ENCODE measurements at places on chromosomes 11 and 22. TPM values are rescaled to one million over a fixed set of nuclear protein-coding genes. Genes with fewer than 3 reads are reported as not detected.
A peak's percentile ranks its signal among the peaks of the same experiment; 100 is the strongest.

- DNase-seq, result peak; percentile 11
These were observed 15.3 kb downstream of the BLID start for GRCh38 chr11:122100756-122101080.

The DMC1 gene
- total RNA-seq, result 3.5 TPM

DNA sequence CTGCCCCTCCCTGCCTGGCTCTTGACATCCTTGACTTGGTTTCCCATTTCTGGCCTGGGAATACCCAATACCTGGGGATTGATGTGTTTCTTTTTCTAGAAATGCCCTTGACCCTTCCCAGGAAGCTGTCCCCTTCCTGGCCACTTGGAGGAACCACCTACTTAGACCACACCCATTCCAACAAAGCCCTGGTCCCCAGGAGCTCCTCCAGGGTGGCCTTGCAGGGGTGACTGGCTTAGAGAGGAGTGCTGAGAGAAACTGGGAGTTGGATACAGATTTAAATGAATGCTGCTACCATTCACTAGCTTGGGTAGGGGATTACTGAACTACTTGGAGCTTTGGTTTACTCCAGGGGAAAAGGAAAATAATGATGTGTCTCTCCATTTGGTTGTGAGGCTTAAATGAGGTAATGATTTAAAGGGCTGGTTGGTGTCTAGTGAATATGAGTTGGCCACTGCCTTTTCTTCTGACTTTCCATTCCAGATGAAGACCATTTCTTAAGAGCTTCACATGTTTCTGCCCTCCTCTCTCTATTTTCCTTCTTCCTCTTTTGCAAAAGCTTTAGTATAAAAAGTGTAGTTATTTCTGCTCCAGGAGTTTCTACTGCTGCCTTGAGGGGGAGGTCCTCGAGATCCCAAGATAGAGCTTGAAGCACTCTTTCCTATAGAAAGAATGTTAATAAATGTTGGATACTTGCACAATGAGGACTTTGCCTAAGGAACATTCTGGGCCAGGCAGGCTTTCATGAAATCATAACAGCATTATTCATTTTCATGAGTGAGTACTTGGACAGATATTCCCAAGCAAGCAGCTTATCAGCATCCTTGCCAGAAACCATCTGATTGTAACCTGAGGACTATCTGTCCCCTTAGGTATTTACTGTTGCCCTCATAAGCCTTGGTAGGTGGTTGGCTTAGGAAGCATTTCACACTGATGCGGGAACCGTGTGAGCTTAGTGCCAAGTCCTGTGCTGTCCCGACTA is 22.4 kb downstream of the PANX1 start:
- DNase-seq, result no peak

GRCh38 chr11:128457874-128458273 is 129.5 kb downstream of the ETS1 start:
- DNase-seq, result no peak

- no peak for DNase-seq
These were observed 64.1 kb downstream of the C11orf87 start for GRCh38 chr11:109486129-109486528.

The APOA5 gene
- total RNA-seq, result not detected

DNA sequence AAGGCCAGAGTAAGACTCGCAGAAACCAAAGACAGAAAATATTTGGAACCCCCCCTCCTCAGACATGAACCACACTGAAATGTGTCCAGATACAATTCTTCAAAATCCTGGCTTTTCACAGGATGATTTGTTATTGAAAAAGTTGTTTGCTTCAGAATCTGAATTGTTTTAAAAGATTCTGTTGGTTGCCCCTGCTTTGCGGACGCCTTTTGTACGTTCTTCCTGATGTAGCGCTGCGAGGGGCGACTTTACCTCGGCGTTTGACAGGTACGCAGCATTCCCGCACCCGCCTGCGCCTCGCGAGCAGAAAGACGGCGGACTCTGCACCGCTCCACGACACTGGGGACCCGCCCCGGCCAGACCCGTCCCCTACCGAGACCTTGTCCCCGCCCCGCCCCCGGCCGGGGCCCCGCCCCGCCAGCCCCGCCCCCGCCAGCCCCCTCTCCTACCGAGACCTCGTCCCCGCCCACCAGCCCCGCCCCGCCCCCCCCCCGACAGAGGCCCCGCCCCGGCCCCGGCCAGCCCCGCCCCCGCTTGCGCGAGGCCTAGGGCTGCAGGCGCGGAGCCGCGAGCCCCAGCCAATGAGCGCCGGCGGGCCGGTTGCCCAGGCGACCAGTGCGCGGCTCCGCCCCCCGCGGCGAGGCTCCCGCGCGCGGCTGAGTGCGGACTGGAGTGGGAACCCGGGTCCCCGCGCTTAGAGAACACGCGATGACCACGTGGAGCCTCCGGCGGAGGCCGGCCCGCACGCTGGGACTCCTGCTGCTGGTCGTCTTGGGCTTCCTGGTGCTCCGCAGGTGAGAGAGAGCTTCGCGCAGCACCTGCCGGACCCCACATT is at the start of gene GLB1L2:
Gene GLB1L2 (plus strand): TSS at position 635 of the 835 bp plus-strand sequence. CDS start 74 bp downstream, at position 709.
- DNase-seq, result peak; percentile 77

DNA sequence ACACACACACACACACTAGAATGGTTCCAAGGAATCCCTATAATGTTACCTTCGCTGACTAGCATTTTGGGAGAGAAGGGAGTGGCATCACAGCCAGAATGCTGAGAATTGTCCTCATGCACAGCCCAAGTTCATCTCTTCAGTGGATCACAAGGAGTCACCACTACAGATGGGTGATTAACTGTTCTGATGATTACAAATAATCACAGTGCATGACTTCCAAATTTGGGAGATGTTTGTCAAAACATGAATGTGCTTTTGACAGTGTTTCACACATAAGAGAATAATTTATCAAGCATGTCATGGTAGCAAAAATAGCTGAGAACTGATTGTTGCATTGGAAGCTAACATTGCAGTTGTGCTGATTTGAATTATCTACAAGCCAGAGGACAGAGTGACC is 80.9 kb upstream of the SC5D start:
- DNase-seq, result no peak

The CHRM1 gene
- not detected for total RNA-seq

DNA sequence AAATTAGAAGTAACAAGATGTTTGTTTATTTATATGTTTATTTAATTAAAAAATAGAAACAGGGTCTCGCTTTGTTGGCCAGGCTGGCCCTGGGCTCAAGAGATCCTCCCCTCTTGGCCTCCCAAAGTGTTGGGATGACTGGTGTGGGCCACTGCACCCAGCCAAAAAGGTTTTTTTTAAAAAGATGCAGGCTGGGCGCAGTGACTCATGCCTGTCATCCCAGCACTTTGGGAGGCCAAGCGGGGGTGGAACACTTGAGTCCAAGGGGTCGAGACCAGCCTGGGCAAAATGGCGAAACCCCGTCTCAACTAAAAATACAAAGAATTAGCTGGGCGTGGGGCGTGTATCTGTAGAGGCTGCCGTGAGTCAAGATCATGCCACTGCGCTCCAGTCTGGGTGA is 13.4 kb downstream of the DRD4 start:
- DNase-seq, result no peak

DNA sequence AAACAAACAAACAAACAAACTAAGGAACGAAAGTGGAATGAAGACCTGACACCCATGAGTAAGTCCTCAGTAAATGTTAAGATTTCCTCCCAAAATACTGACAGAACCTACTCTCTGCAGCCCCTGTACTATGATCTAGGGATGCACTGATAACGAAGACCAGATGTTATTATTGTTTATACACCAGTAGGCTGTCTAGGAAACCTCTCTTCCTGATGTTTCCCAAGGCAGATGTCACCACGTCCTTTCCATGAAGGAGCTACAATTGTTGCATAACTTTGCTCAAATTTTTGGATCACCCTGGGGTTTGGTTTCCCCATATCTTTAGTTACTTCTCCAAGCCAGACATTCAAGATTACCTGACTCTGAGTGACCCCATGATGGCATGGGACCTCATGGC is 340.7 kb downstream of the MIAT start:
- no peak for DNase-seq

The MAPK11 gene
- 62.4 TPM for total RNA-seq

The VPREB1 gene
- not detected for total RNA-seq

DNA sequence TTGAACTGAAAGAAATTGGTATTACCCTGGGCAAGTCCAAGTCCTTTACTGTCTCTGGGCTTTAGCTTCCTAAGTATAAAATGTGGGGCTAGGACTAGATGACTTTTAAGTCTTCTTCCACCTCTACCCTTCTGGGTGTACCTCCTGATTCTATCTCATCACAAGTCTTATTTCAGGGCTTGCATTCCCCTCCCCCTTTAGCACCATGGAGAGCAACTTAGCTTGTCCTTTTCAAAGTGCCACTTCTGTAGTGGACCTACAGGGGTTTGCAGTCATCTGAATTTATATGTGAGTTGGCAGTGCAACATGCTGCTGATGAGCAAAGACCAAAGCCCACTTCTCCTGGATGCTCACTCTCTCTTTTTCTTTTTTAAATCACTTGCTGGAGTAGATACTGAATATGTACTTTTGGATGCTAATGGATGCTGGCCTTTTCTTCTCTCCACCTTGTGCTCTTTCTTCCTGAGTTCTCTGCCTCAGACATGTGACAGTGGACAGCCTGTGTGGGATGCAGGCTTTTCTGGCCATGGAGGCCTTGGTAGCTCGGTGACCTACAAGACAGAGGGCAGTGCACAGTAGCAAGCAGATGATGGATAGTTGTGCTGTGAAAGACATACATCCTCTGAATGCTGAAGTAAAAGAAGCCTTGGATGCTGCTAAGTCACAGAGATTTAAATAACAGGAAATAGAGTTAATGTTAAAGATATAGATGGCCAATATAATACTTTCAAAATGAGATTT is 185.0 kb downstream of the NELL1 start:
- peak; percentile 33 for DNase-seq

DNA sequence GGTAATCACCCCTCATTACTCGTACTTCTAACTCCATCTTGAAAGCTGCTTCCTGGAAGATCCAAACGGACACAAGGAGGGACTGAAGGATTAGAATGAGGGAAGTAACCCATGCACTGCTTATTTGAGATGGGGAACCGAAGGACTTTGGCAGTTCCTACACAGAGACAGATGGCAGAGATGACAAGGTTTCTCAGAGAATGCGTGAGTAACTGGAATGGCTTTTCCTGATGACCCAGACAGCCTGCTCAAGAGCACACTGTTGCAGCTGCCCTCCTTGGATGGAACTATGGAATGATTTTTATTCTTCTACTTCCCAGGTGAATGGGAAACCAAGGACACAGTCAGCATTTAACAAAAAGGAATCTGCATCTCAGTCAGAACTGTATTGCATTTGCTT is 7.3 kb downstream of the KCNJ11 start:
- DNase-seq, result no peak

- DNase-seq, result no peak
These were observed 479.2 kb downstream of the MIAT start for GRCh38 chr22:27136596-27136995.

The DRAP1 gene
- total RNA-seq, result 79.6 TPM

- no peak for DNase-seq
These were observed 540.9 kb downstream of the RAB38 start for GRCh38 chr11:87634331-87634730.

- DNase-seq, result no peak
These were observed 16.1 kb downstream of the MGAT3 start for GRCh38 chr22:39472570-39473556.

DNA sequence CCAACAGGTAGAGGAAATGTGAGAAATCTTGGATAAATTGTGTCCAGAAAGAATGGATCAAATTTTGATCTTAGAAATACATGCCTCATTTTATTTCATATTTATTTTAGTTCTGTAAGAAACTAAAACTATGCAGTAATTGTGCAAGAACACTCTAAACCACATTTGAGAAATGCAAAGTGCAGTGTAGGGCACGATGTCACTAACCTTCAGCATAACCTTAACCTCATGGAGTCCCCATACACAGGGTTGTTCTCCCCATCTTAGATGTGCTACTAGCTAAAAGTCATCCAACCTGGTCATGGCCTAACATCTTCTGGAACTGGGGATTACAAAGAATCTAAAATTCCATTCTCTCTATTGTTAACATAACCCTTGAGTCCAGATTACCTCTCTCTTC is 48.4 kb upstream of the ARHGAP42 start:
- no peak for DNase-seq

Data from endothelial cell (in vitro differentiated cells).